ENCODE measurements at places on chromosomes 1 and 21.

GRCh38 chr1:243420016-243420945 is 164.4 kb downstream of the SDCCAG8 start:
- no peak for DNase-seq

- no peak for DNase-seq
Measured at GRCh38 chr1:64861611-64862010, 104.7 kb downstream of the JAK1 start.

DNA sequence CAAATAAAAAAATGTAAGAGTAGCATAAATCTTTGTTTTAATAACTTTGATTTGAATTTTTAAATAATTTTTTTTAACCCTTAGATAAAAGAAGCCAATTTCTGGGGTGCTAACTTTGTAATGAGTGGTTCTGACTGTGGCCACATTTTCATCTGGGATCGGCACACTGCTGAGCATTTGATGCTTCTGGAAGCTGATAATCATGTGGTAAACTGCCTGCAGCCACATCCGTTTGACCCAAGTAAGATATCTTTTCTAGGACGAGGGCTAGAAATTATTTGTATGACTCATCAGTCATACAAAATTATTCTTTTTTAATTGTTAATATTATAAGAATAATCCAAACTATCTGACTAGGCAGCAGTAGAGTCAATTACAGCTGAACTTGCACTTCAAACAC is 71.2 kb downstream of the GPR161 start:
- no peak for DNase-seq

GRCh38 chr1:19081218-19081893 is 124.9 kb upstream of the IFFO2 start:
- DNase-seq, result no peak

DNA sequence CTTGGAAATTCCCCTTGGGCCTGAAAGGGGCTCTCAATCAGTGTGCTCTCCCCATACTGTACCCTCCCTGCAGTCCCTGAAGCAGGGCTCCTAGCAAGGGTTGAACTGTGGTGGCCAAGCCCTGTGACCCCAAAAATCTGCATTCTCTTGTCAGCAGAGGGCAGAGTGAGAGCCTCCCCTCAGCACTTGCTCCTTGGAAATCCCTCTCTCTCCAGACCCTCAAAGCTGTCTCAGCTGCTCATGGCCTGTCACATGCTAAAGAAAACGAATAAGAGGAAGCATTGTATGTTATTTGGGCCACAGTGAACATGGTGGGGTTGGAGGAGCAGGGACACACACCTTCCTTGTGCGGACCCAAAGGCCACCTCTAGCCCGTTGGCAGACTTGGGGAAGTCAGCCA is 47.2 kb upstream of the SYNC start:
- DNase-seq, result no peak

GRCh38 chr1:63747445-63747844 is 26.4 kb upstream of the ROR1 start:
- DNase-seq, result no peak

- no peak for DNase-seq
Measured at GRCh38 chr1:2984399-2985061, 36.7 kb upstream of the ACTRT2 start.

GRCh38 chr1:225477296-225477911 is 49.6 kb upstream of the LBR start:
- DNase-seq, result no peak

DNA sequence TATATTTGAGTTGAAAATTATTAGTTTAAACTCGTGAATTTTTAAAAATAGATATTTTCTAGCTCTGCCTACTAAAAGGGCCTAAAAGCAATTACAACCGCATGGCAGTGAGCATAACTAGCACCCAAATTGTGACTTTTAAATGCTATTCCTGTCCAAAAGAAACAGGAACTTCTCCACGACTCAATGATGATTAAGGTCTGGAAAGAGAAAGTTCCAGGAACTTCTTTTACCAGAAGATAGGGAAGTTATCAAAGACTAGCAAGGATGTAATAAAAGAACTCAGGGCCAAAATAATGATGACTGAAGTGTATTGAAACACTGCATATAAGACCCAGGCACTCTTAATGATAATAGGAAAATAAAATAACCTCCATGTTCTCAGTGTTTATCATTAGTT is 313.0 kb downstream of the PLPP3 start:
- no peak for DNase-seq

- DNase-seq, result no peak
Measured at GRCh38 chr21:35428489-35428888, 379.4 kb upstream of the RUNX1 start.

DNA sequence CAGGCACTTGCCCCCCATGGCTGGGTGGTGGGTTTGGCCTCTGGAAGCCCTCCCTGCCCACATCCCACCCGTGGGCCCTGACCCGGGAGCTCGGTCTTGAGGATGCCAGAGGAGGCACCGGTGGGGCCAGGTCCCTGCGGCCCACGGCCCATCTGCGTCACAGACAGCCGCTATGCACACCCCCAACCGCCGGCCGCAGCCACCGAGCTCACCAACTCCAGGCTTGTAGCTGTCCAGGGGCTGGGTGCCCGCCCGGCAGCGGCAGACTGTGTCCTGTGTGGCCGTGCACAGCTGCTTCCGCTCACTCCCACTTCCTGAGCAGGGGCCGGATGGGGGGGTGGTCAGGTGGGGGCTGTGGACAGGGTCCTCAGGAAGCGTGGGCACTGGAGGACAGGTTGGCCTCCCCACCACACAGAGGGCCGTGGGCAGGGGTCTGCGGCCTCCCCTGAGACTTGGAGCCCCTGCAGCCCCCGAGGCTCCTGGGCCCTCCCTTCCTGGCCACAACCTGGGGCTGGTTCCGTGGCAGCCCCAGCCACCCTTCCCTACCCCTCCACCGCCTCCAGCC is 1.1 kb downstream of the TNFRSF4 start:
- no peak for DNase-seq

DNA sequence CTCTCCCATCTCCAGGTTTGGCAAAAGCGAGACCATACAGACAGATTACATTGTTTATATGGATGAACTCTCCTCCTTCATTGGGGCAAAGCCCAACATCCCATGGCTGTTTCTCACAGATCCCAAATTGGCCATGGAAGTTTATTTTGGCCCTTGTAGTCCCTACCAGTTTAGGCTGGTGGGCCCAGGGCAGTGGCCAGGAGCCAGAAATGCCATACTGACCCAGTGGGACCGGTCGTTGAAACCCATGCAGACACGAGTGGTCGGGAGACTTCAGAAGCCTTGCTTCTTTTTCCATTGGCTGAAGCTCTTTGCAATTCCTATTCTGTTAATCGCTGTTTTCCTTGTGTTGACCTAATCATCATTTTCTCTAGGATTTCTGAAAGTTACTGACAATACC is 26.4 kb downstream of the FMO3 start:
- no peak for DNase-seq

DNA sequence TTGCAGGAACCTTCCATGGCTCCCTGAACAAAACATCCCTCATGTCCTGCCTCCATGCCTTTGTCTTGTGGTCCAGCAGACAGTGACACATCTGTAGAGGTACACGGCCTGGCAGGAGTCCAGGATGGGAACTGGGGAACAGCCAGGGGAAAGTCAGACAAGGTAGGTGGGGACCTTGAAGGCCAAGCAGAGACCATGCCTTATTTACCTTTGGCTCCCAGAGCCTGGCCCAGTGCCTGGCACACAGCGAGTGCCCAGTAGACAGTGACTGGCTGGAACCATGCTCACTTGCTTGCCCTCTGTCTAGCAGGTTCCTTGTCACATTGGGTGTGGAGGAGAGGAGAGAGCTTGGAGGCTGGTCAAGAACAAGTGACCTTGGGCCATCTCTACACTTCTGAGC is 81.0 kb downstream of the BCAR3 start:
- DNase-seq, result no peak

- DNase-seq, result no peak
Measured at GRCh38 chr1:35707601-35708440, 10.9 kb downstream of the C1orf216 start.

GRCh38 chr1:232793944-232794343 is 11.3 kb upstream of the MAP10 start:
- no peak for DNase-seq

DNA sequence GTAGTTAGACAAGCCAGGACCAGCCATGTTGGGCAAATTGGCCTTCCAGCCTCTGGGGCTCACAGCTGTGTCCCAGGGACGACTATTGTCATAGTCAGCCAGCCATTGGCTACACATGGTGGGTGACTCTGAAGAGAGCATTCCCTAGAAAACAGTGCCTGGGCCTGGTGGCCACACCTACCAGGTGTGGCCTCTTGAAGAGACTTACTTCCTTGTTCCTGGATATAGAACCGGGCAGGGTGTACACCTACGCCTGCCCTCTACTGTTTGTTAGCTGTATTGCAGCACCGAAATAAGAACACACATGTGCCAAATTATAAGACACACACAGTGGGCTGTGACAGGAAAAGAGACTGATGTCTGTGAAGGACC is 134.6 kb upstream of the ARHGEF16 start:
- no peak for DNase-seq

DNA sequence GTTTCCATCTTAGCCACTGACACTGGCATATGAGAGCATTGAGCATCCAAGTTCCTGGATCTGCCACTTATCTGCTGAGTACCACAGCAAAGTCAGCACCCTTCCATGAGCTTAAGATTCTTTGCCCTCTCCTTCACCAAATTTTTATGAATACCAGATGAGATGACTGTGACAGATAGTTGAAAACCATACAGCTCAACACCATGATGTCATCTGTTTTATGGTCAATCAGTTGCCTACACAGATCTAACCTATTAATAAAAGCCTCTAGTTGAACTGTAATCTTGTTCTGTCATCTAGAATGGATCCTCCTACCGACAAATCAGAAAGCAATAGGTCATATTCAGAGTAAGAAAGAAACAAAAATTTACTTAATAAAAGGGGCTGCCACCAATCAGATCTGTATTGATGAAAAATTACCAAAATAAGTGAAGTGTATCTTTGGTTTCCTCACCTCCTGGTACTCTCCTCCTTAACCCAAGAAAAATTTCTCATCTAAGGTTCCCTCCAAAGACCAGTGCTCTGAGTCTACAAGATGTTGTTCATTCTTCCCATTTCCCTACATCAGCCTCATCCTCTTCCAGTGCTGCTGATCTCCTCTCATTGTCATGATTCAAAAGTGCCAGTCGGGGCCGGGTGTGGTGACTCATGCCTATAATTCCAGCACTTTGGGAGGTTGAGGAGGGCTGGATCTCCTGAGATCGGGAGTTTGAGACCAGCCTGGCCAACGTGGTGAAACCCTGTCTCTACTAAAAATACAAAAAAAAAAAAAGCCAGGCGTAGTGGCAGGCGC is 138.8 kb upstream of the CTTNBP2NL start:
- no peak for DNase-seq

DNA sequence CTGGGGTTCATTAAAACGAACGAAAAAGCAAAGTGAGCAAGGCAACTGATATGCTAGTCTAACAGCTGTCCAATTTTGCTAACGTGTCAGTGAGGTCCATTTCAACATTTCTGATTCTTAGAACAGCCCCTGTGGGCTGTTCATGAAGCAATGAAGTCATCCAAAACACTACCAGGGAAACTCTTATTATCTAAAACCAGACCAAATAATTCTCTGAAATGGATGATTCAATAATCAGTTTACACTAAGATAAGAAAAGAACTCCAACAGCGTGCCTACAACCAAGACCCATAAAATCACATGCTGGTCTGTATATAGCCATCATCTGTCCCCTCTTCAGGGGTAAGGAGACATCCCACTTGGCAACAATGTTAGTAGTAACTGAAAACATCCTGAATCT is 122.7 kb downstream of the TGFBR3 start:
- no peak for DNase-seq

- no peak for DNase-seq
Measured at GRCh38 chr21:16294128-16294527, 564.3 kb downstream of the USP25 start.

DNA sequence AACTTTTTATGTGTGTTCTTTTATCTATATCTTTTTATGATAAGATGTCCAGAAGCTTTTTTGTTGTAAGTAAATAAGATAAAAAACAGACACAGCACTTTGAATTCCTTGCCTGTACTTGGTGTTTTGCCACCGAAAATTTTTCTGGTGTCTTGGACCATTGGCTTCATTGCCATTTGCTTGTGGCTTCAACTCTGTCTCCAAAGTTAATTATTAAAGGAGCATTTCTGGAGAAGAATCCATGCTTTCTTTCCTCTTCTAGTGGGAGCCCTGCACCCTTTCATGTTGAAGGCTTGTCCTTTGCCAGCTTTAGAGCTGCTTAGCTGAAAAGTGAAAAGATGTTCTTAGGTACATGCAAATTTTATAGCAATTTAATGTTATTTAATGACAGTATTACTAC is 112.2 kb downstream of the DYRK1A start:
- no peak for DNase-seq

DNA sequence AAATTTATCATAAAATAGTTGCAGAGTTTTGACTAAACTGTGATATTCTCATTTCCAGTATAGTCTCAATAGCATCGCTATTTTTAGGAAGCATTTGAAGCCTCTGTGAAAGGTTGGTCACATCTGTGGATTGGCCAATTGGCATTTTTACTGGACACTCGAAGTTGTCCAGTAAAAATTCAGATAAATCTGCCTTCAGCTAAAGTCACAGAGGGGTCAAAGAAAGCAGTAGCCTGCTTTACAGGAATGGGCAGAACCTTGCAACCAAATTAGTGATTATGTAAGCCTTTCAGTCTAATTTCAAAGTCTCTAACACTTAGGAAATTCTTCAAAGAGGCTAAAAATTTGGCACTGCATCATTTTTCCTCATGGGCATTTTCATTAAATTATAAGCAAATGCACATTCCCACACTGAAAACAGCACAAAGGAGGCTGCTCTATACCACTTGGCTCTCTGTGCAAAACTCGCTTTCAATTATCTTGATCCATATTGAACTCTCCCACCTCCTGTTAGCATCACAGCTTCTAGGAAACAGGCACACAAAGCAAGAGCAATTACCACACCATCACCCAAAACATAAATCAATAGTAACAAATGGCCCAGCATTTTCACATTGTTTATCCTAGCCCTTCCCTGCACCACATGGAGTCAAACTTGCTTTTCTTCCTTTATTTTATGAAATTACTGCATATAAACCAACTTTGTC is 318.5 kb upstream of the DUSP10 start:
- DNase-seq, result no peak

GRCh38 chr1:232943679-232944252 is 6.6 kb upstream of the NTPCR start:
- no peak for DNase-seq

GRCh38 chr21:25518491-25518911 is 88.8 kb downstream of the MRPL39 start:
- no peak for DNase-seq

GRCh38 chr1:6757719-6758435 is 27.4 kb upstream of the CAMTA1 start:
- DNase-seq, result no peak

DNA sequence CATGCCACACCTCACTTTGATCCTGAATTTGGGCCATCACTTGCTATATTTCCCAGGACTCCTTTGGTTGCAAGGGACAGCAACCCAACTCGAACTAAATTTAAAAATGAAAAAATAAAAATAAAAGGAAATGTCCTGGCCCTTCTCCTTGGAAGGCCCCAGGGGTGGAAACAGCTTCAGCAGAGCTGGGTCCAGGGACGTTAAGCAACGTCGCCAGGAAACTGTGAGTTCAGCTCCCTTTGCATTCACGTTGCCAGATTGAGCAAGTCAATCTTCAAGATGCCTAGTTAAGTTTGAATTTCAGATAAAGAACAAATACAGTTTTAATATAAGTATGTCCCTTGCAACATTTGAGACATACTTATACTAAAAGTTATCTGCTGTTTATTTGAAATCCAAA is 14.6 kb upstream of the SPSB1 start:
- DNase-seq, result no peak

GRCh38 chr1:7753641-7754040 is 17.5 kb upstream of the VAMP3 start:
- no peak for DNase-seq

GRCh38 chr1:1026599-1027413 is 6.9 kb downstream of the AGRN start:
- DNase-seq, result no peak

GRCh38 chr1:21254335-21254951 is 35.8 kb downstream of the ECE1 start:
- peak; percentile 56 for DNase-seq
